ENCODE measurements at places on chromosomes 2 and 18.

DNA sequence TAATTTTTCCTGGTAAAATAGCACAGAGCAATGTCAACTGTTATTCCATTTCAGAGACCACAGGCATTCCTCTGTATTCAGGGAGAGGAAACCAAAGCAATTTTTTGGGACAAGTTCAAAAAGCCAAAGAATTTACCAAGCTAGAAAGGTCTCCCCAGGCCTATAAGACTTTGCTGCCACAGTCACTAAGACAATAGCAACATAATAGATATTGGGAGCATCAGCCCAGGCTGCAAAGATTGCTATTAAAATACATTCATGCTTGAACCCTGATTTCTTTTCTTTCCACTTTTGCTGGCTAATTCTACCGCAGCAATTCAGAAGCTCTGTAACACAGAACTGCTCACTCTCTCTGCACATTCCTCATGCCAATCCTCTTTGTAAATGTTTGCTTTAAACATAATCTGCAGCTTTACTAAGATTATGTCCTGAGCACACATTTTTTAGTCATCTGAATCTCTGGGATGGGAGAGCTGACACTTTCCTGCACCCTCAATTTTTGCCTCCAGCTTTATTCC, 76.3 kb downstream of the CLHC1 start:
- DNase-seq = no peak

- DNase-seq = no peak
Observed at GRCh38 chr2:70746094-70746974, 21.7 kb downstream of the ADD2 start.

- no peak for DNase-seq
Observed at GRCh38 chr18:3984163-3984757, 470.8 kb downstream of the DLGAP1 start.

DNA sequence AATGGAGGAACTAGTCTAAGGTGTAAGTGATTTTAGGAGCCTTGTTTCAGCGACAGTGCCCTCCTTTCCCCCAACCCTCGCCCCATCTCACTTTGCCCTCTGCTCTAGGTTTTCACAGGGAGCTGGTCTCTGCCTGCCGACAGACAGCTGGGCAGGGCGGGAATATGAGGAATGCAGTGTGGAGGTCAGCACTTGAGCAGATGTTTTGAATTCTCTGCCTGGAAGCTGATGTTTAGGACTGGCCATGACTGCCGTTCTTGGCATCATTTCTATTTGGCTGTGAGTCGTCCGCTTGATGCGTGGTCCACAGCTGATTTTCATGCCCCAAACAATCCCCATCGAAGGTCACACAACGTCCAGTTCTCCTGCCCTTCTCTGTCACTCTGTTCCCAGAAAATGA, 55.1 kb upstream of the SIX3 start:
- DNase-seq = no peak

DNA sequence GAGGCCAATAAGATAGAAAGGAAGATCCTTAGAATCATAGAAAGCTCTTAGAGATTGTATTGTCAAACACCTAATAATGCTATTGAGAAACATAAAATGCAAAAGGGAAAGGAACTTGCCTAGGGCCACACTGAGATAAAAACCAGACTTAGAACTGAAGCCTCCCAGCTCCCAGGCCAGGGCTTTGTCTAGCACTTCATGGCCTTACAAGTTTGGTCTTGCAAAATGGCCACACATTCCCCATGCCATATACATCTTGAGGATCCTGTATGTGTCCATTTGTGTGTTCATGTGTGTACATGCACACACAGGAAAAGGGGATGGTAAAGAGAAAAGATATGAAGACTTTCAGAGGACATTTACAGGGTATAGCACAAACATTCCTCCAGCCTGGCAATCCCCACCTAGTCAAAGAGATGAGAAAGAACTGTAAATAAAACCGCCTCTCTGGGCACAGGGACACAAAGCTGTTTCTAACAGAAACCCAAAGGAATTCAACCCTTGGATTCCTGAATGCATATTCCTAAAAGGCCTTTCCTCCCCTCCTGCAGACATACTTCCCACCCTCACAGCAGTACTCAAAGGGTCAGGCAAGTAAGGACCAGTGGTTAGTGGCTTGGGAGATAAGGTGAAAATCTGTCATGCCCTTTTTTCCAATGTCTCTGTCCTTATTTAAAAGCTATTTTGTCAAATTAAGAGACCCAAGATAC, 99.7 kb upstream of the KLHL29 start:
- no peak for DNase-seq

DNA sequence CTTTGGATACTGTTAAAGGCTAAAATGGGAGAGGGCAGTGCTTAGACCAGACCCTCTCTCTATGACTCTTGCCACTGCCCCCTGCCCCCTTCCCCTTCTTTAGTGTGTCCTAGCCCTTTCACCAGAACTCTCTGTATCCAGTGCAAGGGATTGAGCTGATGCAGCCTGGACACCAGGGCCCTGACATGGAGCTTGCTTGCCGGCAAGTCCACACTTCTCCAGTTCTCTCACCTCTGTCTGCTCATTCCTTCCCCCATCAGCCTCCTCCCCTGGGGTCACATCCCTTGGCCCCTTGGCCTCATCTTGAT, 1.5 kb upstream of the WNT6 start:
- no peak for DNase-seq

DNA sequence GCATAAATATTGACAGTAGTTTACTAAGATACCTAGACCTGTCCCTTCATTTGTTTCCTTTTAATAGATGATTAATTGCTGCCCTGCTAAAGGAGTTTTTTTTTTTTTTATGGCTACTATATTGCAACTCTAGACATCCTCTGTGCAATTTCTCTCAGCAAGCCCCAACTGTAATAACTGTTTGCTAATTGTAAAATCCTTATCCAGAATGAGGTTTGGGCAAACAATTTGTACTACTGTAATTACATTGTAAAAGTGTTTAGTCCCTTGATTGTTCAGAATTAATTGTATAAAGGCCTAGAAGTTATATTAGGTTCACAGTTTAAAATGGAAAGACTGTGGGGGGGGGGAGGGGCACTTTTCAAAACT, 3.7 kb upstream of the MEIS1 start:
- no peak for DNase-seq

GRCh38 chr2:86319700-86320580, 17.5 kb downstream of the REEP1 start:
- DNase-seq = no peak

DNA sequence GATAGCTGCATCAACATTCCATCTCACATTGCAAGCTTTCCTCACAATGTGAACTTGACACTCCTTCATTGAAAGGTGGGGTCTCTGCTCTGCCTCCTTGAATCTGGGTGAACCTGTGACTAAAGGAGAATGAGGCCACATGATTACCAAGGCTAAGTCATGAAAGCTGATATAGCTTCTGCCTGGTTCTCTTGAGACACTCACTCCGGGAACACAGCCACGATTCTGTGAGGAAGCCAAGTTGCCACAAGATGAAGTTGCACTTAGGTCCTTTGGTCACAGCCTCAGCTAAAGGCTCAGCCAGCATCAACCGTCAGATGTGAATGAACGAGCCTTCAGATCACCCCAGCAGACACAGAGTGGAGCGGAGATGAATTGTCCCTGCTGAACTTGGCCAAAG, 94.7 kb upstream of the FAM136A start:
- no peak for DNase-seq
